ENCODE measurements at places on chromosomes 7 and 10. TPM values are rescaled to one million over a fixed set of nuclear protein-coding genes. Genes with fewer than 3 reads are reported as not detected.
A peak's percentile ranks its signal among the peaks of the same experiment; 100 is the strongest.

- peak; percentile 82 for DNase-seq
Measured at GRCh38 chr10:102072673-102073527, 7.8 kb downstream of the HPS6 start.

PHTF2 gene
- polyA plus RNA-seq, result 31.5 TPM

SLC18A3 gene
- not detected for polyA plus RNA-seq

- peak; percentile 41 for DNase-seq
Measured at GRCh38 chr10:58326967-58327381, 7.8 kb upstream of the UBE2D1 start.

GRCh38 chr10:16832351-16833080 lies 15.3 kb upstream of the RSU1 start:
- DNase-seq, result peak; percentile 27

DNA sequence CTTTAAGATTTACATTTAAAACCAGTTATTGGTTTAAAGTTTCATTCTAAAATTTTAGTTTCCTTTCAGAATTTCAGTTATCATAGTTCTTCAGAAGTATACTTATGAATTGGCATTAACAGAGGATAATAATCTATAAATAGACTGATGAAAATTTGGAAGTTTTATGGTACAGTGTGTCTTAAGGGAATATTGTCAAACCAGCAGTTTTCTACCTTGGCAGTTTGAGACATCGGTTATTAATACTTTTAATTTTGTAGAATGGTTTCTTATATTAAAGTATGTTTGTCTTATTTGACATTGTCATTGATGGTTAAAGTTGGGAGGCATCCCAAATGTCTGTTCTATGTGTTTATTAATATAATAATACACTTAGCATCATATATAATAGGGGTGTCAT lies 2.0 kb downstream of the AHR start:
- DNase-seq, result no peak

DNA sequence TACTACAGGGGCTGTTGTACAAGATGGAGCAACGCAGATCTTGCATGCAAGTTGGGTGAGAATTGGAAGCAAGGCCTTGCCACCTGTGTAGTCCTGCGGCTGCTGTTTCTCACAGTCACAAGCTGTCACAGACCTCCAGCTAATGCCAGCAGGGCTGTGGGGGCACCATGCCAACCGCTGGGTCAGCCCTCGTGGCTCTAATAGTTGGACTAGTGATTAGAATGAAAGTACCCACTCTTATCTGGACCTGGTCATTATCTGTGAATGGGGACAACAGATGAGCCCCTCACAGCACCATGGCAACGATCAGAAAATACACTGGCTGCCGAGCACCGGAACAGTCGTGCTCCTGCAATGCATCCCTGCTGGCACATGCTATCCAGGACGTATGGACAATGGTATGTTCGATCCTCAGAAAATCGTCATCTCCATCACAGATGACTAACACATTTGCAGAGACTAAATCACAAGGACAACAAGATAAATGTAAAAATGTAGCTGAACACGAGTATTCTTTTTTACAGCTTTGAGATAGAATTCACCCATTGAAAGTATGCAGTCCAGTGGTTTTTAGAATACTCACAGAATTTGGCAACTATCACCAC lies 80.4 kb upstream of the CALN1 start:
- peak; percentile 87 for DNase-seq

DOCK1 gene
- 5.0 TPM for polyA plus RNA-seq

GRCh38 chr7:32318300-32319011 lies 171.7 kb downstream of the LSM5 start:
- peak; percentile 25 for DNase-seq

DNA sequence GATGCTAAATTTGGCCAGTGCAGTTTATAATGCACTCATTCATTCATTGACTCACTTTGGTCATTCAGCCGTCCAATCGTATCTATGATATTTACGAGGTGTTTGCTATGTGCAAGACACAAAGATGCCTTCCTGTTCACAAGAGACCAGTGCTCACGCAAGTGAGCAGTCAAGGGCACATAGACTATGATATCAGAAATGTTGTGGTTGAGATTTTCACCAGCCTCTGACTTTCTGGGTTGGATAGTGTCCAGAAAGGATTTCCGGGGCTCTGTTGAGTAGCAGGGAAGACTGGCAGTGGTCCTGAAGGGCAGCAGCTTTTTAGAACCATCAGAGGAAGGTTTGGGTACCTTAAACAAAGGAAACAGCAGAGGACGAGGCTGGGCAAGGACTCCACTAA lies 191.8 kb downstream of the GALNT17 start:
- DNase-seq, result no peak

GRCh38 chr10:89213191-89213808 lies 6.2 kb upstream of the CH25H start:
- DNase-seq, result no peak

DNA sequence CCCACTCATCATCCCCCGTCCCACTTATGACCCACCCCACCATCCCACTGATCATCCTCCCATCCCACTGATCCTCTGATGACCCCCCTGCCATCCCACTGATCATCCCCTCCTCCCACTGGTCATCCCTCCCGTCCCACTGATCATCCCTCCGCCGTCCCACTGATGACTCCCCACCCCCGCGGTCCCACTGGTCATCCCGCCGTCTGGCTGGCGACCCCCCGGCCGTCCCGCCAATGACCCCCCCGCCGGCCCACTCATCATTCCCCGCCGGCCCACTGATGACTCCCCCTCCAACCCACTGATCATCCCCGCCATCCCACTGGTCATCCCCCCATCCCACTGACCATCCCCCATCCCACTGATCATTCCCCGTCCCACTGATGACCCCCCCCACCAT lies 161.1 kb downstream of the GRM8 start:
- DNase-seq, result no peak

DNA sequence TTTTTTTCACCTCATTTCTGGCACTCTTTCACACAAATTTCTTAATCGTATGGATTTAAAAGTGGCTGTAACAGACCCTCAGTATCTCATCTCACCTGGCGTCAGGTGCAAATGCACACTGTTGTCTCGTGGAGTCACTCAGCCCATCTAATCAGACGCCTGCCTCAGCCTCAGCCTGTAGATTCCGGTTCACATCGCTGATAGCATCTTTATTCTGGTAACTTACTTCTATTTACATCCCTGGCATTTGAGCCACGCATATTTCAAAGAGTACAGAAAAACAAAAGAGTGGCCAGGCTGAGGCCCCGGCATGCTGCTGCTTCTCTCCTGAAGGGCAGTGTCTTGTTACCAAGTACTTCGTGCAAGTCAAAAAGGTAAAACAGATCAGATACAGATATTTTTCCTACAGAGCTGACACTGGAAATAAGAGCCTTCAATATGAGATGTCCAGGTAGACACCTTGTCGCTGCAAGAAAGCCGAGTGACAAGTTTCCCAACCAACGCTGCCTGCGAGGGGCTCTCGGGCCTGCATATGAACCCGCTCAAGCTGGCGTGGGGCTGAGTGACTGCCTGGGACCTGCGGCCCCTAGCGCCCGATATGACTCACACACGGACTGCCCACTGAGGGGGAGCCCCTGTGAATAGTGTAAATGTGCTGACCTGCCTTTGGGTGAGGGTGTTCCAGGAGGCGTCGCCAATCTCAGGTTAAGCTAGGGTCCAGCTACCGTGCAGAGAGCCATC lies 4.3 kb downstream of the VIPR2 start:
- no peak for DNase-seq

CDH23 gene
- 1.9 TPM for polyA plus RNA-seq

DNA sequence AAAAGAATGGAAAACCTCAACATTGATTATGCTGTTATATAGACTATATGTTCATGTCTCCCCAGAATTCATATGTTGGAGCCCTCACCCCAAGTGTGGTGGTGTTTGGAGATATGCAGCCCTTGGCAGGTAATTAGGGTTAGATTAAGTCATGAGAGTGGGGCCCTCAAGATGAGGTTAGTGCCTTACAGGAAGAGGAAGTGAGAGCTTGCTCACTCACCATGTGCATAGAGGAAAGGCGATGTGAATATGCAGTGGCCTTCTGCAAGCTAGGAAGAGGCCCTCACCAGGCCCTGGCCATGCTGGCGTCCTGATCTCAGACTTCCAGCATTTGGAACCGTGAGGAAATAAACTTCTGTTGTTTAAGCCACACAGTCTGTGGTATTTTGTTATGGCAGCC lies 14.8 kb downstream of the ZNF33A start:
- DNase-seq, result no peak

DNA sequence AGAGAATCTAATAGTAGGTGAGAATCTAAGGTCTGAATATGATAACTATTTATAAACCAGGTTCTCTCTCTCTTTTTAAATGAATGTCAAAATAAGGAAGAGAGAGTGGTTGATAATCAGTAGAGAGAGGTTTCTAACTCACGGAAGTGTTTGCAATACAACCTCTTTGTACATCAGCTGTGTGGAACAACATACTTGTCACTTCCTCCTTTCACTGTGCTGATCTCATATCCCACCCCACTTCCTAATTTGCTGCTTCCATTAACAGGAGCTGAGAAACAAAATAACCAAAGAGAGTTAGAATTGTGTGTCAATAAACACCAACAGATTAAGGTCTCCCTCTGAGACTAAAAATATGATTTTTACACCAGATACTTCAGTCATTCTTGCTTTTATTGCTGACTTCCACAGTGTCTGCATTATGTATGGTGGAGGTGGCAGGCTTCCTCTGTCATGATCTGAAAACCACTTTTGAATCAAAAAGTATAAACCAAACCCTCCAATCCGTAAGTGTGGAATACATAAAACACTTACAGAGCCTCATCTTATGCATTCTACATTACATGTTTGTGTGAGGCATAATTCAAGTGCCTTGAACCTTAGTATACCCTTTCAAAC lies 25.0 kb downstream of the CACUL1 start:
- no peak for DNase-seq

DNA sequence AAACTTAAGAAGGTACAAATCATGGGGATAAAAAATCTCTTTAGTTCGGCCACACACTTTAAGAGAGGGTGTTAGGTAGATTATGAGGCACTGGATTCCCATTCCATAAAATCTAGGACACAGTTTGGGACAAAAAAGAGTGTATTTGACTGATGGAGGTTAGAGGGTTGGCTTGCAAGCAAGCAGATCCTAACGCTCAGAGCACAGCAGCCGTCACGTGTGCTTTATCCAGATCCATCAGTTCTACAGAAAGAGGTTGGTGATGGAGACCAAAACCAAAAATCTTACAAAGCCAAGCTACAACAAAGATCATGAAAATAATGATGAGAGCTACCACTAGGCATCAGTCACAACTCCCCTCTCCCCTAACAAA lies 549.4 kb downstream of the TNS3 start:
- DNase-seq, result no peak

GRCh38 chr10:31071232-31072005 lies 39.8 kb upstream of the ZNF438 start:
- no peak for DNase-seq

- no peak for DNase-seq
Measured at GRCh38 chr7:11817111-11817740, 14.8 kb downstream of the THSD7A start.

DNA sequence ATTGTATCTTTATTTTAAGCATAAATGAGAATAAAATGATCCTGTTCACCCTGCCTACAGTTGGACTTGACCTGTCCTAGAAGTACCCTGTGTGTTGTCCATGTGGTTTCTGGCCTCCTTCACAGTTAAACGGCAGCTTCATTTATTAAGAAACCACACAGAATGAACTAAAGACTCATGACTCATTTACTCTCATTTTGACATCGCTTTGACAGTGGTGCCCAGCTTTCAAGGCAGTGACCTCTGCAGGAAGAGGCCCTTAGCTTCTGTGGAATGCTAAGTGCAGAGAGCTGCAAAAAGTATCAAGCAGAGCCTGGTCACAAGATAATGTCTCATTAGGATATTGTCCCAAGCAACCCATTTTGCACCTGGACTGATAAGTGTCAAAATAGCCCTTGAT lies 93.4 kb downstream of the AVL9 start:
- no peak for DNase-seq

DNA sequence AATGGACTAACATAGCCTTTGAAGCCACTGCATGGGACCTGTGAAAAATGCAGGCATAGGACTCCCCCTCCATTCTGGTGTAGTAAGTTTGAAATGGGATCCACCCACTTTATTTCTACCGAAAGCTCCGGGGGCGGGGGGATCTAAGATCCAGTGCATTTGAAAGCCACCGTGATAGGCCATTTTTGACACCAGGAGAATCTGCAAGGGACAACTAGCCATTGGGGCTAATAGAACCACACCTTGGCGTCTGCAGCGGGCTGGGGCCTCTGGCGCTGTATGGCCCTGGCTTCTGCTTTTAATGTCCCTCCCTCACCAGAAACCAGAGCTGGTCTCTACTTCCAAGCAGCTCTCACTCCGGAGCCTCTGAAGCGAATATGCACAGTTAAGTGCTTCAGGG lies 60.1 kb upstream of the GPR26 start:
- DNase-seq, result no peak

DNA sequence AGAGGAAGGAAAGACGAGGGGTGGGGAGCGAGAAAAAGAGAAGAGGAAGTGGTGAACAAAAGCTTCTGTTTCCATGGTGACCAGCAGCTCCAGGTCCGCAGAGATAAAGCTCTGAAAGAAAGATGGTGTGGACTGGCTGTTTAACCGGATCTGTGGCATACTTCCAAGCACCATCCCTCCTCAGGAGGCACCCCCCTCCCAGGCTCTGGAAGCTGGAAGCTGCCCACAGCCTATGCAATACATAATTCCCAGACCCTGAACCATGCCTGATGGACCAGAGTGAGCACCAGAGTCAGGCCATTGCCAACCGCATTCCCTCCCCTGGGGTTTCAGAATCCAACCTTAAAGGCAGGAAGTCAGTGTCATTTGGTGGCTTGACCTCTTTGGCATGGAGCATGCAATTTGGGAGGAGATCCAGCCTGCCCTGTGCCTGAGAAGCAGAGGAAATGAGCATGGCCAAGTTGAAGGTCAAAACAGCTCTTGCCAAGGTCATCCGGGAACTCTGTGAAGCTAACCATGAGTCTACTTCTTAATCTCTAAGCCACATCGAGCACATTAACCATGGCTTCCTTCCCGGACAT lies 22.2 kb upstream of the CPXM2 start:
- DNase-seq, result no peak

SRRM3 gene
- polyA plus RNA-seq, result 28.5 TPM

DNA sequence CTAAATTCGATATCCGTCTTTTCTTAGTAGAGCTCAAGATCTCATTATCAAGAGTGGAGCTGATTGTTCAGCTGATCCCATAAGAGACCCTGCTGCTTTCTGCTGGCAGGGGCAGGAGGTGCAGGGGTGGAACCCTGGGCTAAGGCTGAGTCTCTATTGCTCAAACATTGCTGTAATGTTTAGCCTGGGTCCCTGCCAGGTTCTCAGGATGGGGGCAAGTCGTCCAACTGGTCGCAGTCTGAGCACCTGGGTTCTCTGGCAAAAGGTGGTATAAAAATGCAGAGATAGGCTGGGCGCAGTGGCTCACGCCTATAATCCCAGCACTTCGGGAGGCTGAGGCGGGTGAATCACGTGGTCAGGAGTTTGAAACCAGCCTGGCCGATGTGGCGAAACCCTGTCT lies 62.0 kb upstream of the NRBF2 start:
- no peak for DNase-seq

- peak; percentile 83 for DNase-seq
Measured at GRCh38 chr7:103541026-103541425, 95.0 kb upstream of the SLC26A5 start.

FAM25A gene
- polyA plus RNA-seq, result not detected

DNA sequence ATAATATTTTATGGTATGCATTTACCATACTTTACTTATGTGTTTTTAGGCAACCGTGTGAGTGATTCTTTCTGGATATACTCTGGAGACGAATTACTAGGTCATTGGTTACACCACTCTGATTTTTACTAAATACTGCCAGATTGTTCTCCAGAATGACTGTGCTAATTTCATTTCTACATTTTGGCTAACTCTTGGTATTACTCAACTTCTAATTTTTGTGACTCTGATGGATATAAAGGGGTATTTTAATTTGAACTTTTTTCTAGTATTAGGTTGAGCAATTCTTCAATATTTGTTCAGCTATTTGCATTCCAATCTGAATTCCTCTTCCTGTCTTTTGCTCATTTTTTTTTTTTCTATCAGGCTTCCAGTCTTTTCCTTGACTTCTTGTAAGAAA lies 223.6 kb downstream of the MDFIC start:
- DNase-seq, result no peak

All from heart left ventricle (tissue), 16 donors.